Esophagus squamous epithelium (tissue), 5 donors: ENCODE measurements at places on chromosomes 2 and 18.
A peak's percentile ranks its signal among the peaks of the same experiment; 100 is the strongest.

- H3K27me3 ChIP-seq = no peaks in the 10 kb centered on the region
- H3K4me3 ChIP-seq = no peak overlapping the region
- no peaks in the 10 kb centered on the region for H3K36me3 ChIP-seq
- no peaks in the 10 kb centered on the region for H3K4me1 ChIP-seq
- DNase-seq = no peak
Measured at GRCh38 chr2:77479895-77480294, 42.3 kb downstream of the LRRTM4 start.

GRCh38 chr18:58632552-58632951 is 3.7 kb upstream of the ALPK2 start:
- H3K27me3 ChIP-seq = no peaks in the 10 kb centered on the region
- no peaks in the 10 kb centered on the region for H3K36me3 ChIP-seq

DNA sequence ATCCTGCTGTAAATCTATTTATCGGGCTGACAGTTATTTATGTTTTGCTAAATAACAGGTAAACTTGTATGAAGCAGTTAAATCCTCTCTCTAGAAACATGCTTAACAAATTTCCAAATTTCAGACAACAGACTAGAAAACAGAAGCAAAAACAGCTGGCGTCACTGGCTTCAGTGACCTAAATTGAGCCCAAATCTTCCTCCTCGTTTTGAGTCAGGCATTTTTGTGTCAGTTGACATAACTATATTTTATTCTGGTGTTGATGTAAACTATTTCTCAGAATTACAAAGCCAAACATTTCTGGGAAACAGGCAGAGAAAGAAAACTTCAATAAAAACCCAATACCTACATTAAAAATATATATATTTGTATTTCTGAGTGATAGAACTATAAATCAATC is 21.7 kb downstream of the RBMS1 start:
- DNase-seq = no peak
- no peak overlapping the region for H3K4me3 ChIP-seq
- H3K36me3 ChIP-seq = no peaks in the 10 kb centered on the region
- H3K27ac ChIP-seq = no peak overlapping the region

- no peak for DNase-seq
- no peaks in the 10 kb centered on the region for H3K27me3 ChIP-seq
- peaks cover 29% of the 10 kb centered on the region for H3K4me1 ChIP-seq
- H3K36me3 ChIP-seq = no peaks in the 10 kb centered on the region
- H3K27ac ChIP-seq = no peak overlapping the region
- no peak overlapping the region for H3K4me3 ChIP-seq
Measured at GRCh38 chr2:134141598-134142340, 112.1 kb upstream of the MGAT5 start.

GRCh38 chr18:45167631-45168280 is 447.5 kb upstream of the SLC14A2 start:
- no peaks in the 10 kb centered on the region for H3K36me3 ChIP-seq
- H3K27ac ChIP-seq = no peak overlapping the region
- no peak for DNase-seq
- H3K4me3 ChIP-seq = no peak overlapping the region
- H3K4me1 ChIP-seq = peaks cover 8% of the 10 kb centered on the region

DNA sequence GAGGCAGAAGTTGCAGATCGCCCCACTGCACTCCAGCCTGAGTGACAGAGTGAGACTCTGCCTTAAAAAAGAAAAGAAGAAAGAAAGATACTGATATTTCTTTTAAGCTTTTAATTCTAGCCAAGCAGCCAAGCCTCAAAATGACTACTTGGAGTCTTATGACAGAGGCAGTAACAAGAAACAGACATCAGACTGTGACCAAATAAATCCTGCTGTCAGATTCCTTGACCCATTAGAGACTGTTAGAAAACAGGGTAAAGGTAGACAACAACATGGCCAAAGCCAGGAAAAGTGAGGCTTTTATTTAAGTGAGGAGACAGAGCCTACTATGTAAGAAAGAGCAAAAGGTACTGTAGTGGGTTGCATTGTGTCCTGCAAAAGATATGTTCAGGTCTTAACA is 83.4 kb upstream of the NARS1 start:
- no peak overlapping the region for H3K27ac ChIP-seq
- H3K36me3 ChIP-seq = no peaks in the 10 kb centered on the region
- DNase-seq = no peak
- H3K27me3 ChIP-seq = no peaks in the 10 kb centered on the region
- H3K4me3 ChIP-seq = no peak overlapping the region

DNA sequence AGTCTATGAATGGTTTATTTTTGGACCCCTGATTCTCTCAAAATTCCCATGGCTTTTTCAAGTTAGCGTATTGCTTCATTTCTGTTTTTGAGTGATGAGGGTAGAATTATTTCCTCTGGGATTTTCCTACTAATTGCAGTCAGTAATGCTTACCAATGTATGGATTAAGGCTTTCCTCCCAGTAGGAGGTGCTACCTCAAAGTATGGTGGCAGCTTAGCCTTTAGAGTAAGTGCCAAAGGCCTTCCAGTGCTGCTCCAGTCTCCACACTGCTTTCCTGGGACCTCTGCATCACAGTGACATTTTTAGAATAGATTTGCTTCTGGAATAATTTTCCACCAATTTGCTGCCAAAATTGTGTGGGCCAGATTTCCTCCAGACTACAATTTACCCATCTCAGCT is 16.2 kb upstream of the SSB start:
- H3K4me1 ChIP-seq = no peaks in the 10 kb centered on the region
- no peak overlapping the region for H3K27ac ChIP-seq
- DNase-seq = no peak
- H3K36me3 ChIP-seq = no peaks in the 10 kb centered on the region
- no peaks in the 10 kb centered on the region for H3K27me3 ChIP-seq

- no peaks in the 10 kb centered on the region for H3K36me3 ChIP-seq
- H3K4me1 ChIP-seq = peaks cover 90% of the 10 kb centered on the region
- DNase-seq = no peak
- no peak overlapping the region for H3K4me3 ChIP-seq
- no peaks in the 10 kb centered on the region for H3K27me3 ChIP-seq
- H3K27ac ChIP-seq = peak overlapping the region; percentile 75
Measured at GRCh38 chr2:36456227-36457175, 100.9 kb downstream of the CRIM1 start.

DNA sequence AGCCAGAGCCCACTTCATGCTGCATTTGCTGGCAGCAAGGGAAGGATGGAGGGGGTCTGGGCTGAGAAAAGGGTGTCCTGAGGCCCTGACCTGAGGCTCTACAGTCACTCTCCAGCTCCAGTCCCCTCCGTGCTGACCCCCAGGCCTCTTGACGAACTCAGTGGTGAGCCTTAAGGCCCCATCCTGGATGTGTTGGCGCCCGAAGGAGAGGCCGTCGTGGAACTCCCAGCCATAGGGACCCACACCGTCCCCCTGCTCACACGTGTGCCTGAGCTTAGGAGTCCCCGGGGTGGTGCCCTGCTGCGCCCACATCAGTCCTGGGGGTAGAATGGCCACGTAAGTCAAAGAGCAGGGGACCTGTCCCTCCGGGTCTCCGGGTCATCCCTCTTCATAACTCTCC is 776 bp downstream of the MOGS start:
- H3K36me3 ChIP-seq = peaks cover 29% of the 10 kb centered on the region
- H3K27ac ChIP-seq = peak overlapping the region; percentile 91
- no peak for DNase-seq
- peaks cover 19% of the 10 kb centered on the region for H3K4me1 ChIP-seq

DNA sequence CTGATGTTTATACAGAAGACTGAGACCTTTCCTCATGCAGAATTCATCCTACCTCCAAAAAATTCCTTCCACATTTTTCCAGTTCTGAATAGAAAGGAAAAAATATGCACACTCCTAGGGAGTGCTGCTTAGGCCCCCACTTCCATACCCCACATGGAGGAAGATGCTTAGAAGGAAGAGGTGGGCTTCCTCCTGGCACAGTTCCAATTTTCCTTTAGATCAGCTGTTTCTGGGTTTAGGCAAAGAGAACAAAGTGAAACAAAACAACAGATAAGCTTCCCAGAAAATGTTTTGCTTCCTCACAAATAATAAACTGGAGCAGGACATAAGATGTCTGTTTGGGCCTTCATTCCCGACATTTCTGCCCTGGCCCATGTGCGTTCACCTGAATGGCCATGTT is 172.6 kb downstream of the PRPF40A start:
- peaks cover 7% of the 10 kb centered on the region for H3K27me3 ChIP-seq
- H3K4me3 ChIP-seq = no peak overlapping the region
- DNase-seq = no peak
- H3K4me1 ChIP-seq = no peaks in the 10 kb centered on the region

- H3K27ac ChIP-seq = no peak overlapping the region
- no peak for DNase-seq
- no peaks in the 10 kb centered on the region for H3K36me3 ChIP-seq
- no peaks in the 10 kb centered on the region for H3K27me3 ChIP-seq
- no peaks in the 10 kb centered on the region for H3K4me1 ChIP-seq
- H3K4me3 ChIP-seq = no peak overlapping the region
Measured at GRCh38 chr2:204174034-204174433, 237.5 kb downstream of the ICOS start.

GRCh38 chr2:12816379-12817306 is 99.9 kb downstream of the TRIB2 start:
- H3K27ac ChIP-seq = no peak overlapping the region
- peaks cover 19% of the 10 kb centered on the region for H3K4me1 ChIP-seq
- no peak for DNase-seq

GRCh38 chr2:195579776-195580555 is 77.1 kb upstream of the SLC39A10 start:
- no peak overlapping the region for H3K4me3 ChIP-seq
- no peaks in the 10 kb centered on the region for H3K36me3 ChIP-seq
- peaks cover 6% of the 10 kb centered on the region for H3K4me1 ChIP-seq
- H3K27me3 ChIP-seq = no peaks in the 10 kb centered on the region
- no peak overlapping the region for H3K27ac ChIP-seq

- no peak for DNase-seq
- H3K27ac ChIP-seq = no peak overlapping the region
- H3K4me3 ChIP-seq = no peak overlapping the region
- H3K4me1 ChIP-seq = no peaks in the 10 kb centered on the region
- no peaks in the 10 kb centered on the region for H3K36me3 ChIP-seq
- no peaks in the 10 kb centered on the region for H3K27me3 ChIP-seq
Measured at GRCh38 chr18:34749721-34750120, 39.6 kb downstream of the DTNA start.

DNA sequence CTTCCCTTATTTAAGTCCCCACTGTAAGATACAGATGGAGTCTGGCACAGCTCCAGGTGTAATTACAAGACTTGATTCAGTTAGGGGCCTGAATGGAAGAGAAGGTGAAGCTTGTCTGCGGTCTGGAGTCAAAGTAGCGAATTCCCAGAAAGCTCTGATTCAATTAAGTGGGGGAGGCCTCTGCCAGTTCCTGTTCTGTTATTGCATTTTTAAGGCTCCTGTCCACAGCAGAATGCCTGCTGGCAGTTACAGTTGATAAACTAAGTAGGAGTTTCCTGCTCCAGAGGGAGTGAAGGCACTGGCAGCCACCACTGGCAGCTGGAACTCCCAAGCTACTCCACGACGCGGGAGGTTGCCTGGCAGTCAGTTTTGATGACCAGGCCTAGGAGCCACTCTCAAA is 181.1 kb downstream of the SOCS6 start:
- no peaks in the 10 kb centered on the region for H3K4me1 ChIP-seq
- H3K4me3 ChIP-seq = no peak overlapping the region
- no peaks in the 10 kb centered on the region for H3K36me3 ChIP-seq

DNA sequence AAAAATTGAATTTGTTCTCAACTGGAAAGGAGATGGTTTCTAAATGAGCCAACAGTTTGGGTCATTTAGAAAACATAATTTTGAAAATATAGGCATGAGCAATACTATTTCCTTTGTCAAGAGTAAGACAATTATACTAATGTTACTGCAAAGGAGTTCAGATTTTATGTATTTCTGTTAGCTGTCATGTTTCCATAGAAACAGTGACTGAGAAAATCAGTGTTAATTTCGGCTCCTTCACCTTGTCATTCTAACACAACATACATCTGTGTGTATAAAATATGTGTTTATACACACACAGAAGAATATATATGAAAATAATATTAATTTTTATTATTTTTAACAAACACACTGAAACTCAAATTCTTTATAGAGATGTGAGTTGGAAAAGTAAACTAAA is 178.0 kb upstream of the SPHKAP start:
- no peak for DNase-seq
- no peaks in the 10 kb centered on the region for H3K36me3 ChIP-seq
- no peak overlapping the region for H3K27ac ChIP-seq
- no peaks in the 10 kb centered on the region for H3K4me1 ChIP-seq
- H3K4me3 ChIP-seq = no peak overlapping the region

- no peaks in the 10 kb centered on the region for H3K4me1 ChIP-seq
- no peaks in the 10 kb centered on the region for H3K27me3 ChIP-seq
- no peak for DNase-seq
- H3K4me3 ChIP-seq = no peak within 1 kb of the TSS
Measured at GRCh38 chr18:43115076-43115921, at the start of gene RIT2. Gene RIT2 (minus strand): TSS chr18:43115685.

GRCh38 chr18:53796040-53796729 is 428.3 kb downstream of the MBD2 start:
- no peaks in the 10 kb centered on the region for H3K27me3 ChIP-seq
- H3K4me1 ChIP-seq = no peaks in the 10 kb centered on the region
- H3K4me3 ChIP-seq = no peak overlapping the region
- DNase-seq = no peak
- no peaks in the 10 kb centered on the region for H3K36me3 ChIP-seq

- H3K36me3 ChIP-seq = no peaks in the 10 kb centered on the region
- H3K4me3 ChIP-seq = no peak overlapping the region
- no peaks in the 10 kb centered on the region for H3K27me3 ChIP-seq
- no peak for DNase-seq
Measured at GRCh38 chr2:98009887-98010760, 14.4 kb upstream of the TMEM131 start.

GRCh38 chr18:13337369-13337768 is 118.8 kb downstream of the LDLRAD4 start:
- no peaks in the 10 kb centered on the region for H3K36me3 ChIP-seq
- no peak for DNase-seq
- no peak overlapping the region for H3K4me3 ChIP-seq
- no peaks in the 10 kb centered on the region for H3K27me3 ChIP-seq
- H3K27ac ChIP-seq = no peak overlapping the region

DNA sequence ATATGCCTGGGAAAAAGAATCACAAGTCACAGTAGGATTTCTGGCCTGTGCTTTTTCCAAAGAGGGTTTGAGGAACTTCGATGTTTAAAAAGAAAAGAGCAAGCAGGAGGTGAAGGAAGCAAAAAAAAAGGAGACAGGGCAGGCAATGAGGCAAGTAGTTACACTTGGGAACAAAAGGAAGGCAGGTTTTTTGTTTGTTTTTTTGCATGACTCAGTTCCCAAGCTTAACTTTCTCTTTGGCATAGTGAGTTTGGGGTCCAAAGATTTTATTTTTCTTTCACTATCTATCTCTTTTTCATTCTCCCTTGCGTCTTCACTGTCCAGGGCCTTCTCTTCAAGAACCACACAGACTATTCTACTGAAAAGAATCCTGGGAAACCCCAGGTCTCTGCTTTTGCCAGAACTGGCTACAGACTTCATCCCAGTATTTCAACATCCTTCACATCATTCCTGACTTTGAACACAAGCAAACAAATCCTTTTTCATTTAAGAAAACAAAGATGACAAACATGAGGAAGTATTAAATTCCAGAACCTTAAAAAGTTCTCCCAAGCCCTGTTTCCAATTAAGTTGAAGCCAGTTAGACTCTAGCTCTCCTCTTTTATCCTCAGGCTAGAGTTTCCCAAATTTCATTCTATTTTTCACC is 210.7 kb upstream of the RND3 start:
- no peak overlapping the region for H3K4me3 ChIP-seq
- no peaks in the 10 kb centered on the region for H3K4me1 ChIP-seq
- no peaks in the 10 kb centered on the region for H3K27me3 ChIP-seq
- peak overlapping the region; percentile 26 for H3K27ac ChIP-seq

- H3K36me3 ChIP-seq = no peaks in the 10 kb centered on the region
- peak within 1 kb of the TSS; percentile 78 for H3K4me3 ChIP-seq
- peaks cover 15% of the 10 kb centered on the region for H3K4me1 ChIP-seq
- no peak for DNase-seq
- H3K27me3 ChIP-seq = no peaks in the 10 kb centered on the region
Measured at GRCh38 chr2:109128616-109129355, at the start of gene SH3RF3. Gene SH3RF3 (plus strand): TSS chr2:109129205.
